ENCODE measurements at places on chromosomes 5 and 9. TPM values are rescaled to one million over a fixed set of nuclear protein-coding genes. Genes with fewer than 3 reads are reported as not detected.

Gene KIF4B
- 0.15 TPM for polyA plus RNA-seq

Gene GPR151
- polyA plus RNA-seq: not detected

Gene SLC6A7
- polyA plus RNA-seq: 1.7 TPM

Gene ABL1
- polyA plus RNA-seq: 57.1 TPM

Gene PPP1R2B
- polyA plus RNA-seq: not detected

Gene PCDHGA3
- polyA plus RNA-seq: 1.6 TPM

Gene ORM1
- polyA plus RNA-seq: 0.78 TPM

Gene BSPRY
- polyA plus RNA-seq: 0.32 TPM

Gene ZBED3
- polyA plus RNA-seq: 10.0 TPM

Gene PPP3R2
- polyA plus RNA-seq: not detected

Gene MAP3K1
- 16.9 TPM for polyA plus RNA-seq

Gene ADAMTSL1
- polyA plus RNA-seq: 20.7 TPM

Gene FIBCD1
- not detected for polyA plus RNA-seq

Gene GMCL2
- not detected for polyA plus RNA-seq

Gene PHF24
- polyA plus RNA-seq: 0.24 TPM

Gene TDRD7
- 4.0 TPM for polyA plus RNA-seq

Gene ANKRD20A1
- polyA plus RNA-seq: not detected

Gene NXNL2
- 0.23 TPM for polyA plus RNA-seq

Gene MEIKIN
- not detected for polyA plus RNA-seq

Gene PCDHGA5
- 2.7 TPM for polyA plus RNA-seq

Gene AHRR
- 2.2 TPM for polyA plus RNA-seq

Gene FAM221B
- polyA plus RNA-seq: not detected

Gene MCTP1
- 10.1 TPM for polyA plus RNA-seq

Gene SH3TC2
- 2.4 TPM for polyA plus RNA-seq

Gene OBP2B
- not detected for polyA plus RNA-seq

Gene MSX2
- polyA plus RNA-seq: 0.58 TPM

Gene PPP2CA
- 134 TPM for polyA plus RNA-seq

Gene CCDC152
- 4.6 TPM for polyA plus RNA-seq

Gene IL3
- not detected for polyA plus RNA-seq

Gene OR1J2
- not detected for polyA plus RNA-seq

Gene AGXT2
- polyA plus RNA-seq: not detected

Gene PCDHGC4
- 0.93 TPM for polyA plus RNA-seq

Gene PCDHB15
- polyA plus RNA-seq: 6.6 TPM

Gene CBY3
- 0.37 TPM for polyA plus RNA-seq

Gene ANXA2R
- polyA plus RNA-seq: 0.83 TPM

Gene SH3RF2
- 1.8 TPM for polyA plus RNA-seq

Gene ZNF483
- 1.5 TPM for polyA plus RNA-seq

Gene TNFSF15
- polyA plus RNA-seq: 0.20 TPM

Gene RHOBTB3
- 105 TPM for polyA plus RNA-seq

Gene TMEM232
- polyA plus RNA-seq: 0.72 TPM

Gene IL7R
- polyA plus RNA-seq: 0.90 TPM

Gene WNK2
- polyA plus RNA-seq: 10.9 TPM

Gene PTPDC1
- polyA plus RNA-seq: 5.0 TPM

Gene CDK9
- 46.5 TPM for polyA plus RNA-seq

Gene CXCL14
- polyA plus RNA-seq: 63.5 TPM

Gene ENHO
- polyA plus RNA-seq: 3.5 TPM

Gene BHMT2
- 4.4 TPM for polyA plus RNA-seq

Gene CATSPER3
- 0.45 TPM for polyA plus RNA-seq
